DMS53 (cell line): ENCODE measurements at places on chromosomes 4 and X.
A peak's percentile ranks its signal among the peaks of the same experiment; 100 is the strongest.

DNA sequence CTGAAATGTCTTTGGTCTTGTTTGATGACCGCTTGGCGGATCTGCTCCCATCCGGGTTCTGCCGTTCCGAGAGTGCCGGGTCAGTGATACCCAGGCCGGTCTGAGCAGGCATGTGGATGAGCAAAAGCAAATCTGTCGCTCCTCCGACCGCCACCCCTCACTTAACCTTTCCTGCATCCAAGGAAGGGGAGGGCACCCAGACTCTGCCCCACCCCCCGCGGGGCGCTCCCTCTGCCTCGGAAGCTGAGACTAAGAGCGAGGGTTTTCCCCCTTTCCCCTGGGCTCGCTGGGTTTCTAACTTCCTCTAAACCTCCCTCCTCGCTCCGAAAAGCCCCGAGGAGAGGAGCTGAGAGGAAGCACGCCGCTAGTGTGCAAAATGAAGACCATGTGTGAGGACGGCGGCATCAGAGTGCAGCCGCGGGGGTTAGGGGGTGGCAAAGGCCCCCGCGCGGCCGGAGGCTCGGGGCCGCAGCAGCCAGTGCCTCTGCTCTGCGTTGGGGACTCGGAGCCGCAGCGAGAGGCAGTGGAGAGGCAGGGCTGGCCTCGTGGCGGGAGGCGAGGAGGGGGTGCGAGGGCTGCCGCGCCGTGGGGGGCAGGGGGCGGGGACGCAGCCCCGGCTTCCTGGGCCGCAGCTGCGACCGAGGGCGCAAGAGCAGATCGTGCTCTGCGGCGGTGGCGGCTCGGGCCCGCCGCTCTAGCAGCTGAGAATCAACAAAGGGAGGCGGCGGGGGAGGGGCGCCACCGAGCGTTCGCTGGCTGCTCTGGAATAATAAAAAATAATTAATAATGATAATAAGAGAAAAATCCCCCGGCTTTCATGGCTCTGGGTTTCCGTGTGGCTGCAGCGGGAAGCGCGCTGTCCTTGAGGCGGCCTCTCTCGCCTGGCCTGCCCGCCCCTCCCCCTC is 55.8 kb upstream of the BCOR start:
- DNase-seq: peak; percentile 82

GRCh38 chr4:116639070-116639577 is 446.3 kb downstream of the TRAM1L1 start:
- no peak for DNase-seq

- no peak for DNase-seq
Observed at GRCh38 chr4:26570596-26570995, 13.3 kb upstream of the TBC1D19 start.

- DNase-seq: peak; percentile 49
Observed at GRCh38 chr4:85092536-85092935, 126.0 kb upstream of the WDFY3 start.

- no peak for DNase-seq
Observed at GRCh38 chr4:2925496-2925895, 37.7 kb downstream of the NOP14 start.

- DNase-seq: no peak
Observed at GRCh38 chr4:115973768-115974167, 860.3 kb upstream of the NDST4 start.

- DNase-seq: no peak
Observed at GRCh38 chr4:141349236-141349635, 128.5 kb downstream of the ZNF330 start.

GRCh38 chr4:92307181-92307580 is 3.4 kb downstream of the GRID2 start:
- no peak for DNase-seq

DNA sequence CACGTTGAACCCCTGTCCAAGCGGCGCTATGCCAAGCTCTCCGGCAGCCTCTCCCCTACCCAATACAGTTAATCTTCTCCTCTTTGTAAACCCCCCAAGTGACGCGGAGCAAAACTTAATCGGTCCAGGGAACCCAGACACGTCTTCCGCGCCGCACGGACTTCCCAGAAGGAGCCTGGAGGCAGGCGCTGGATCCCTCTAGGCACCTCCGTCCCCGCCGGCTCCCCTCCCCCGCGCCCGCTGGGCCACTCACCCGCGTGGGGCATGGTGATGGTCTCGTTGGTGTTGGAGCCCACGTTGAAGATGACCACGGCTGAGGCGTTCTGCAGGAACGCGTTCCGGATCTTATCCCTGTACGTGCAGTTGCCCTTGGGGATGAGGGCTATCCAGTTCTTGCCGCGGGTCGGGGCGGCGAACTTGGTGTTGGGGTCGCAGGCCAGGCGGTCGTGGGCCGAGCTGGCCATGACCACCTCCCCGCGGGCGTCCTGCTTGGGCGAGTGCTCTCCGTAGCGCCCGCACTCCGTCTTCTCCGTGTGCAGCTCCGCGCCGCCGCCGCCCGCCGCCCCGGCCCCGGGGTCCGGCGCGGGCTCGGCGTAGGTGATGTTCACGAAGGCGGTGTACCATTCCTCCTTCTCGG is 1.1 kb downstream of the RNF150 start:
- peak; percentile 54 for DNase-seq

DNA sequence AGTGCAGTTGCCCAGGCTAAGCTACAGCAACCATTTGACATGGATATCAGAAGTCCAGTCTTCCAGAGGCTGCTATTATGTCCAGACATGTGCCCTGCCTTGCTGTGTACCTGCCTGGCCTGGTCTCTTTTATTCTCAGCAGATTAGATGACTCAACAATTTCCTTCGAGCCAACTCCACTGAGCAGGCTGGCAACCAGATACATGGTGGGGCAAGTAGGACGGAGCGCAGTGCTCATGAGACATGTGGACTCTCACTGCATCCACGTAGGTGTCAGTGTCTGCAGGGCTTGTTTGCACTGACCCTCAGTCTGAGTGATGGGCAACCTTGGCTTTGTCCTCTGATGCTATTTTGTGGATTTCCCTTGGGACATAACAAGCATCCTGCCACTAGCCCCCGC is 7.2 kb upstream of the MAGEA11 start:
- DNase-seq: no peak

DNA sequence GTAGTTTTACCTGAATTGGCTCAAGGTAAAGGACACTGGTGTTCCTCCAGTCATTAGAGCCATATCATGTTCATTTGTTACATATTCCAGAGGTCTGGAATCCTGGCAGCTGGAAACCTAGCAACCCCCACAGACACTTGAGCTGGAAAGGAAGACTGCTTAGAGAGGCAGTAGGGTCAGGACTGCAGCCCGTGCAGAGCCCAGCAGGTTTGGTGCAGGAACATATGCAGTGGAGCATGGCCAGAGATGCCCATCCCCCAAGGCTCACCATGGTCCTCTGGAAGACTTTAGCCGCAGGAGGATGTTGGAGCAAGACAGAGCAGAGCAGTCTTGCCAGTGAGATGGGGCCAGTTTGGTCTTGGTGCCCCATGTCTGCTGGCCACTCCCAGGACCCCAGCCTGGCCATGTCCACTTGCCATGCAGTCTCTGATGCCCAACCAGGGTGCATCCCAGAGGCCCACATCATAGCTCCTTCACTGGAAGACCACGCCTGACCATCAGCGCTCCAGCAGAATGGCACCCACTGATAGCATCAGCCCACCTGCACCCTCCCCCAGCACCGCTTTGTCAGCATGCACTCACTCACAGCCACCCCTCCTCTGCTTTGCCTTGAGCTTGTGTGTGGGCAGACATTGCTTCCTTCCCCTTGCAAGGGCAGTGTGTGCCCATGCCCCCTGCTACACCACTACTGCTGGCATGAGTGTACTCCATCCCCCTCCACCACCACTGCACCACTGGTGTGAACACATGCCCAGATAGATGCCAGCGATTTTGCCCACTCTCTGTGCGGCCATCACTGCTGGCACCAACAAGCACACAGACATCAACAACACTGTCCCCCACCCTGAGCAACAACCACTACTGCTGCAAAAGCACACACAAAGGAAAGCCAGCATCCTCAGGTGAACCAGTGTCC is 190.3 kb upstream of the SPOCK3 start:
- no peak for DNase-seq

GRCh38 chrX:50978920-50979682 is 68.6 kb downstream of the BMP15 start:
- DNase-seq: peak; percentile 1

GRCh38 chr4:48336146-48336870 is 5.0 kb upstream of the SLAIN2 start:
- no peak for DNase-seq

- no peak for DNase-seq
Observed at GRCh38 chr4:18051281-18051680, 29.7 kb upstream of the LCORL start.

- DNase-seq: no peak
Observed at GRCh38 chr4:149223659-149224058, 592.0 kb downstream of the IQCM start.

- DNase-seq: no peak
Observed at GRCh38 chr4:137663251-137664045, 131.2 kb upstream of the PCDH18 start.

- no peak for DNase-seq
Observed at GRCh38 chr4:154014407-154015321, 225.8 kb upstream of the SFRP2 start.

DNA sequence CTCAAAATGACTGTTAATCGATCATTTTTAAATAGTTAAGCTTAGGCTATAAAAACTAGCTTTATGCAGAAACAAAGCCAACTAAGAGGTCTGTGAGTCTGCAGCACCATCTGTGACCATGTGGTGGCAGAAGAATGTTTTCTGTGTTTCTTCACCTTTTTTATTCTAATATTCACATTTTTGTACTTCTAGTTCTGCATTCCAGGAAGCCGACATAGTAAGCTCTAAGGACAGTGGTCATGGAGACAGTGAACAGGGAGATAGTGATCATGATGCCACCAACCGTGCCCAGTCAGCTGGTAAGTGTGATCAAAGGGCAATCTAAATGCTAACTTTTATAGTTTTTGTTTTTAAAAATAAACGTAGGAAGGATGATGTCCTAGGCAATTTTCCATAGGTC is 5.6 kb downstream of the PCDH10 start:
- DNase-seq: peak; percentile 56

- DNase-seq: no peak
Observed at GRCh38 chr4:165198329-165198728, 9.0 kb upstream of the KLHL2 start.

- DNase-seq: peak; percentile 64
Observed at GRCh38 chr4:14749910-14750309, 252.4 kb upstream of the CPEB2 start.

- DNase-seq: no peak
Observed at GRCh38 chrX:20394451-20394850, 127.7 kb upstream of the RPS6KA3 start.

DNA sequence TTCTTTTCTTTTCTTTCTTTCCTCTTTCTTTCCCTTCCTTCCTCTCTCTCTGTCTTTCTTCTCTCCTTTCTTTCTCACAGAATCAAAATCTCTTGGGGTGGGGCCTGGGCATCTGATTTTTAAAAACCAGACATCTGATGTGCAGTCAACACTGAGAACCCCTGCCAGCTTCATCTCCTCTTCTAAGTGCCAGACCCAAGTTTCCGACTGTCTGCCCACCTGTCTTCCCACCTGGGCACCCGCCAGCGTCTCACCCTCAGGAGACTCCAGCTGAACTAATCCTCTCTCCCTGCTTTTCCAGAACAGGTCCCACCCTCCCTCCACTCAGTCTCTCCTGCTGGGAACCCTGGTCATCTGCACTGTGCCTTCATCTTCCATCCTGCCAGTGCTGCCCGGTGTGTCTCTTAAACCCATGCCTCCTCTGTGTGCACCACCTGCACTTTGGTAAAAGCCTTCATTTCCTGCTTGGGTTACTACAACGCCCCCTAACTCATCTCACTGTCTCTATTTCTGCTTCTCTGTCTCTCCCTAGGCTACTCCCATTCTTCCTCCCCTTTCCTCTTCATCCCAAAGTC is 2.8 kb downstream of the SOD3 start:
- no peak for DNase-seq

DNA sequence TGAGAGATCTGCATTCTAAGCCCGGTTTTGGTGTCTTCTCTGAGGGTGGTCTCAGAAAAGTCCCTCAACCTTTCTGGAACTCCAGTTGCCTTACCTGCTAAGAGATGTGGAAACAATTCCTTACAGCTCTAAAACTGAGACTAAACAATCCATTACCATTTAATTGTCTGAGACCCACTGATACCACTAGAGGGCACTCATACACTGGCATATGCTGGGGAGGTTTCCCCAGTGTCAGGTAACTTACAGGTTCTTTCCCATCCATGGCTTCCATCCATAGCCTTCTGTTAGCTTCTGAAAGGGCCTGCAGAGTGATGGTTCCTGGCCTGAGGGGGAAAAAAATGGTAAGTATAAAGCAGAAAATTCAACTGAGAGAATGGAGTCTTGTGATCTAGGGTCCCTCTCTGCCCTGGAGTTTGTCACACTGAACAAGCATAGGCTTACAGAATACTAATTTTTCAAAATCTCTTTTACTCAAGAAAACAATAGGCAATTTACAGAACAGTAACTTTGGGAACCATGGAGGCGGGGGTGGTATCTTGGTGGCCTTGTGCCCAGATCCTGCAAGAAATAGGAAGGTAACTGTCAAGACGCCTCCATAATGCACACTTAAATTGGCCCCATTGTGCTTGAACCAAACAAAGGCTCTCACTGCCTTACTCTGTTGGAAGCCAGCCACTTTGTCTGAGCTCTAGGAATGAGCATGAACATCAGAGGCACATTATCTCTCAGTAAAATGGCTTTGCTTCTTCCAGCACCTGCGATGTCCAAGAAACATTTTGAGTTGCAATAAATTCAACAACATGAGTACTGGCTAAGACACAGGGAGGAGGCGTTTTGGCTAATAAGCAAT is 236.1 kb downstream of the OPHN1 start:
- DNase-seq: peak; percentile 82

- DNase-seq: no peak
Observed at GRCh38 chrX:154733066-154733425, 17.8 kb downstream of the GAB3 start.

DNA sequence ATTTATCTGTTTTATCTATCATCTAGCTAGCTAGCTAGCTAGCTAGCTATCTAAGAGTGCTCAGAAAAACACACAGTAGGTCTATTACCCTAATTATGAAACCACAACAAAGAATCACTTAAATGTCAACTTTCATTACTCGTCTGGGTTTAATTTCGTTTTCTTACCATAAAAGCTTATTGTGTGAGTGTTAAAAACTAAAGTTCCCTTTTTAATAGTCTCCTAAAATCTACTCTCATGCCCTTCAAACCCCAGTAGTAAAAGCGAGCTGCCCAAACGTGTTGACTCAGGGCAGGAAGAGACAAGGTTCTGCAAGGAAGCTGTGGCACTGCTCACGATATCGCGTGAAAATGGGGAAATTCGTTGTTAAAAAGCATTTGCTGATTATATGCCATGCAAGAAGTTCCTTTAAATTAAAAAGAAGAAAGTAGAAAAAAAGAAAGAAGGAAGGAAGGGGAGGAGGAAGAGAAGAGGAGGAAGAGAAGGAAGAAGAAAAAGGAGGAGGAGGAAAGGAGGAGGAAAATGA is 595 bp downstream of the MBNL3 start:
- peak; percentile 66 for DNase-seq

DNA sequence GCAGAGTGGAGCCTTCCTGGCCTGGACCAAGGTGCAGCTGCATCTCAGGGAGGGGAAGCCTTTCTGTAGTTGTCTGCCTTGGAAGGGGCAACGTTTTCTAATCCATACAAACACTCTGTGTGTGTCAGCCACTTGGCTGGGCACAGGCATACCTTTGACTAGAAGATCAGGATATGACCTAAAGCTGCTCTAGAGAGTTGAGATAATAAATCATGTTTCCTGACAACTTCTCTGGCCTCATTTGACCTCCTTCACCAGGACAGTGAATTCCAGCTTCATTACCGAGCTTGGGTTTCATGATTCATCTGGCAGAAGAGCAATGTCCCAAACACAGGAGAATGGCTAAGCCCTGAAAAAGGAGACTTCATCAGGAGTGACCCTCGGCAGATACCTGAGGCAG is 89.6 kb upstream of the KIT start:
- DNase-seq: peak; percentile 50
